ENCODE measurements at places on chromosomes 1 and 21. TPM values are rescaled to one million over a fixed set of nuclear protein-coding genes. Genes with fewer than 3 reads are reported as not detected.

GRCh38 chr1:5611851-5612250, 380.4 kb downstream of the NPHP4 start:
- DNase-seq: no peak

- DNase-seq: no peak
These were observed 325.0 kb upstream of the ESRRG start for GRCh38 chr1:217048104-217048707.

- DNase-seq: no peak
These were observed 407 bp downstream of the WNT4 start for GRCh38 chr1:22142315-22143064.

GRCh38 chr1:248361121-248361715, at the start of gene OR2T4:
Gene OR2T4, plus strand, starts transcription at chr1:248361665. Its CDS starts 0 bp downstream, at chr1:248361665.
- DNase-seq: no peak

INAVA gene
- 84.0 TPM for total RNA-seq

Measured in epithelial cell of proximal tubule (primary cell).